ENCODE measurements at places on chromosomes 7 and 10. TPM values are rescaled to one million over a fixed set of nuclear protein-coding genes. Genes with fewer than 3 reads are reported as not detected.

DNA sequence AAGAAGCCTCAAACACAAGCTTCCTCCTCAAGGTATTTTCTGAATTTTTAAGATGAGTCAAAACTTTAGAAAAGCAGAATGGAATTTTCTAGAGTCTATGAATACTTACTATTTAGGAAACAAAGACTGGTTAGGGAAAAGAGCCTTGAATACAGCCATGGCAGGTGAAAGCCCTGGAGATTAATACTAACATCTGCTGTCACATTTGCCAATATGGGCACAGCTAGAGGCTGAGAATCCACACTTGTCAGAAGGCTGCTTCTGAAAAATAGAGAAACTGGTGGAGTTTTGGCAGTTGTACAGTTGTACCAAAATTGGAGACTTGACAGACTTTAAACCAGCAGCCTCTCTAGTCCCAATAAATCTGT is 24.3 kb upstream of the CNNM1 start:
- DNase-seq: no peak

Gene RADIL
- total RNA-seq: not detected

DNA sequence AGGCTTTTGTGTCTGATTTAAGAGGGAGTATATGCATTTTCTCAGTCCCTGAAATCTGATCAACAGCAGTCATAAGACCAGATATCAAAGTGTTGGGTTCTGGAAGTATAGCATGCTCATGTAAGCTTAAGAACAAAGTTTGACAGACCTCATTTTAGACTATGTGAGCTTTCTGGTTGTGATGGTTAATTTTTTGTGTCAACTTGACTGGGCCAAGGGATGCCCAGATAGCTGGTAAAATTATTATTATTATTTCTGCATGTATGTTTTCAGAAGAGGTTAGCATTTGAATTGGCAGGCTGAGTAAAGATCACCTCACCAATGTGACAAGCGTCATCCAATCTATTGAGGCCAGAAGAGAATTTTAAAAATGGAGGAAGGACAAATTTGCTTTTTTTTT is 63.5 kb upstream of the FRMD4A start:
- DNase-seq: no peak

Gene SLC25A13
- 12.2 TPM for total RNA-seq

Gene ASIC3
- 10.6 TPM for total RNA-seq

DNA sequence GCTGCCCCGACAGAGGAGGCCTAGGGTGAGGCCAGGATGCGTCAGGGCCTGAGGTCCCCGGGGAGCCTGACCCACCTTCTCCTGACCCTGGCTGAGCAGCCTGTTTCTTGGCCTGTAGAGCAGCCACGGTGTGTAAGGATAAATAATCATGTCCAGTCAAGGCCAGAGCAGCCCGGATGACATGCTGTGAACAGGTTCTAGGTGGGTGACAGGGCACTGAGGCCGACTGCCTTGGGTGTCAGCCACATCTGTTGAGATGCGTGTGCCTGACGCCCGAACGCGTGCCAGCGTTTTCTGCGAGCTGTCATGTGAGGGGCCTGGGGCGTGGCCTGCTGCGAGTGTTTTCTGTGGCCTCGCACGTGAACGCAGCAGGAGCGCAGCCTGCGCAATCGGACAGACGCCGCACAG is 118.3 kb downstream of the FAM53B start:
- DNase-seq: no peak

DNA sequence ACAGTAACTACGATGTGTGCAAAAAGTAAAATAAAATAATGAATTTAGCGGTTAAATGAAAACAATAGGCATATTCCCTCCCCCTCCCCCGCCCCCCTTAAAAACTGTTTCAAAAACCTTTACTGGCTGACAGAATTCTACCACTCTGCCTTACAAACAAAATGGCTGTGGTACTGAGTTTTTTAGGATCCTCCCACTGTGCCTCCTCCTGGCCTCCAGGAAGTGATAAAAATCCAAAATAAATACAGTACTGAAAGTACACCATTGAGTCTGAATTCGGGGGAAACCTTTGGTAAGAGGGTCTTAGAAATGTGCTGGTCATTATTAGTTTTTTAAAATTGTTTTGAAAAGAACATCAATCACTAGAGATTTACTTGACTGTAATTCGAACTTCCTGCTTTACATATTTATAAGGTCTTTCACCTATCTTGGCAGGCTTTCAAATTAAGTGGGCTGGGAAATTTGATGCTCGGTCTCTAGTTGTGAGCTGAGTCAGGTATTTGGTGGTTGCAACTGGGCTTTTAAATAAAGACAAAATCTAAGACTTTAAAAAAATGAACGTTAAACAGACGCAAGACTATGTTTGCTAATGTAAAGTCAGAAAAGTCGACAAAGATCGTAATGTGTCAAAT is 32.5 kb upstream of the EPC1 start:
- peak; percentile 65 for DNase-seq

- DNase-seq: no peak
Observed at GRCh38 chr7:155258226-155258560, 39.5 kb upstream of the INSIG1 start.

Gene PILRA
- 5.7 TPM for total RNA-seq

- DNase-seq: peak; percentile 90
Observed at GRCh38 chr7:923108-924041, 31.1 kb downstream of the ADAP1 start.

Gene NRF1
- total RNA-seq: 38.1 TPM

Gene CHAT
- total RNA-seq: not detected

Data from CD4-positive, alpha-beta memory T cell (primary cell).